GM12864 (cell line): ENCODE measurements at places on chromosomes 13 and 19.

GRCh38 chr19:18232540-18233223, 6.4 kb upstream of the PDE4C start:
- DNase-seq = no peak

DNA sequence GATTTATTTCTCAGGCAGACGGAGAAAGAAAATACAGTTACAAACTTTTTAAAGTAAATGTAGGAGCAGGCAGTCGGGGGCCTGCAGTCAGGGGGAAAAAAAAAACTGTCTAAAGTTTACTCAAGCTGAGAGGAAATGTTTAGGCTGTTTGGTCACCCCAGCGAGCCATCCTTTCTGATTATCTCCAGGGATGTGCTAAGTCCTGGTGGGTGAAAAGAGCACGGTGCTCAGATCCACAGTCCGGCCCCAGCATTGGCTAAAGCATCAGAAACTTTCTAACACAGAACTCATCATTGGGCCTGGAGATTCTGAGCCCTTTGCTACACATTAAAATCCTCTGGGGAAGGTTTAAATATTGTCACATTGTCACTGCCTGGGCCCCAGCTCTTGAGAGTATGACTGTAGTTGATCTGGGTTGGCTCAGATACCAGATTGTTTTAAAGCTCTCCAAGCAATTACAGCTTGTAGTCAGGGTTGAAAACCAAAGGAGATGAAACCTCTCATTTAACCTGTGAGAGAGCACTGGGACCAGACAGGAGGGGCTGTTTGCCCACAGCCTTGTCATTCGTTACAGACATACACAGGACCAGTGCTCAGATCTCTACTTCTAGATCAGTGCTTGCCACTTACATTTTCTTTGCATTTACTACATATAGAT, 131.1 kb upstream of the HTR2A start:
- DNase-seq = no peak

GRCh38 chr19:28429356-28429755, 783.6 kb downstream of the UQCRFS1 start:
- DNase-seq = no peak

DNA sequence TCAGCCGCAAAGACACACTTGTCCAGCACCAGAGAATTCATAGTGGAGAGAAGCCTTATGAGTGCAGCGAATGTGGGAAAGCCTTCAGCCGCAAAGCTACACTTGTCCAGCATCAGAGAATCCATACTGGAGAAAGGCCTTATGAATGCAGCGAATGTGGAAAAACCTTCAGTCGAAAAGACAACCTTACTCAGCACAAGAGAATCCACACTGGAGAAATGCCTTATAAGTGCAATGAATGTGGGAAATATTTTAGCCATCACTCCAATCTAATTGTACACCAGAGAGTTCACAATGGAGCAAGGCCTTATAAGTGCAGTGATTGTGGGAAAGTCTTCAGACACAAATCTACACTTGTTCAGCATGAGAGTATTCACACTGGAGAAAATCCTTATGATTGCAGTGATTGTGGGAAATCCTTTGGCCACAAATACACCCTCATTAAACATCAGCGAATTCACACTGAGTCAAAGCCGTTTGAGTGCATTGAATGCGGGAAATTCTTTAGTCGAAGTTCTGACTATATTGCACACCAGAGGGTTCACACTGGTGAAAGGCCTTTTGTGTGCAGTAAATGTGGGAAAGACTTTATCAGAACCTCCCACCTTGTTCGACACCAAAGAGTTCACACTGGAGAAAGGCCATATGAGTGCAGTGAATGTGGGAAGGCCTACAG, 6.8 kb downstream of the ZNF134 start:
- no peak for DNase-seq

GRCh38 chr19:42422901-42423461, 4.2 kb downstream of the LIPE start:
- no peak for DNase-seq

GRCh38 chr13:98401934-98402333, 175.0 kb downstream of the STK24 start:
- no peak for DNase-seq

DNA sequence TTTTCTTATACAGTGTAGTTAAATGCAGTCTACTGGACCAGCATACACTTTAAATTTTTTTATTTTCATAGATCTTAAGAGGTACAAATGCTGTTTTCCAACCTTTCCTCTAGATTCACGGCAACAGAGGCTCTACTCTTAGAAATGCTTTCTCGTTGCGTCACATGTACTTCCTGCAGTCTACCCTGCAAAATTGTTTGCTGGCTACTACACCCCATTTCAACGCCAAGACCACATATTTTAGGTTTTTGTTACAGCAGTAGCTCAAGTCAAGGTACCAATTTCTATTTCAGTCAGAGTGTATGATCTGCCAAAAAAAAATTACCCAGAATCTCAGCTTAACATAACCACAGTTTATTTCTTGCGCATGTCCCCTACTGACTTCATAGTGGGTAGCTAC, 94.1 kb downstream of the TNFSF13B start:
- no peak for DNase-seq

DNA sequence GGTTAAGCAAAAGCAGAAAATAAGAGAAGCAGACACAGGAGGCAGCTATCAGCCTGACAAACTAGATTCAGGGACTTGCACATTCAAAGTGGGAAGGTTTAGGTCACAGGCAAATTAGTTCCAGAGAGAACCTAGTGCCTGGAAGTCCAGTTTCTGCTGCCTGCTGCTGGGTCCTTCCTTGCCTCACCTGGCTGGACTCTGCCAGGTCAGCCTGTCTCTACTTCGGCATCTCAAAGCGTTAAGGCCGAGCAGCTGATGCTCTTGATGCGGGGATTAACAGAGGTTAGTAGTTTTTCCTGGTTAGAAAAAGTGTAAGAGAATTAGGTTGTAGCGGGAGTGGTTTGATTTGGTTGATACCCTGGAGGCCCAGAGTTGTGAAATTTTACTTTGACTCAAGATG, 52.0 kb downstream of the KLF5 start:
- DNase-seq = no peak

DNA sequence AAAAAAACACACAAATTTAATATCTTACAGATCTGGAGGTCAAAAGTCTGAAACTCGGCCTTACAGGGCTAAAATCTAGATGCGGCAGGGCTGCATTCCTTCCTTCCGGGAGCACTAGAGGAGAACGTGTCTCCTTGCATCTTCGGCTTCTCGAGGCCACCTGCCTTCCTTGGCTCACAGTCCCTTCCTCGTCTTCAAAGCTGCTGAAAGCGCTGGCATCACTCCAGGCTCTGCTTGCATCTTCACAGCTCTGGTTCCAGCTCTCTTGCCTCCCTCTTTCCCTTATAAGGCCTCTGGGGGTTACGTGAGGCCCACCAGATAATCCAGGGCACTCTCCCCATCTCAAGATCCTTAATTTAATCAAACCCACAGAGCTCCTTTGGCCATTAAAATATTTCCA, 10.5 kb downstream of the XRCC1 start:
- DNase-seq = no peak

DNA sequence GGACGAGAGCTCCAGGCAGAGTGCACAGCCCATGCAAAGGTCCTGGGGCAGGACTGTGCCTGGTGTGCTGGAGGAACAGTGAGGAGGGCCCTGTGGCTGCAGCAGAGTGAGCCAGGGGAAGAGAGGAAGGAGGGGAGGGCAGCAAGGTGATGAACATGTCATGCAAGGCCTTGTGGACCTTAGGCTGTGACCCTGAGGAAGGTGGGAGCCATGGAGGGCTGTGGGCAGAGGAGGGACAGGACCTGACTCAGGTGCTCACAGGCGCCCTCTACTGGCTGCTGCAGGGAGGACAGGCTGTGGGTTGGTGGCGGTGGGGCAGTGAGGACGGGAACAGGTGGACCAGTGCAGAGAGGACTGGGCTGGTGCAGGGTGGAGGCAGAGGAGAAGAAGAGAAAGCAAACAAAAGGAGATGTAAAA, 170.3 kb downstream of the PTPRS start:
- DNase-seq = no peak

DNA sequence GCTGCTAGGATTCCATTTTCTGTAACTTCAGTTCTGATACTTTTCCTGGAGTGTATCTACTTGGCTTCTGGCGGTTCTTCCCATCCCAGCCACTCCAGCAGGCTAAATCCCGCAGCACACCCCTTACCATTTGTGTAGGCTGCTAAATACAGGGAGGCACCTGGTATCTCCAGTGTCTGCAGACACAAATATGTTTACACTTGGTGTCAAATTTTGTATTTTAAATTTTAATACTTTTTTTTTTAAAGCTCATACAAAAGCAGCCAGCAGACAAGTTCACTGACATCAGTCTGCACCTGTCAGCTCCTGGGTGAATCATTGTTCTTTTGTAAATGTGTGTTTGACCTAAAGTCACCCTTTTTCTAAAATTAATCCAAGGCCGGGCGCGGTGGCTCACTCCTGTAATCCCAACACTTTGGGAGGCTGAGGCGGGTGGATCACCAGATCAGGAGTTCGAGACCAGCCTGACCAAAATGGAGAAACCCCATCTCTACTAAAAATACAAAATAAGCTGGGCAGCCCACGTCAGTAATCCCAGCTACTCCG, 3.4 kb upstream of the ZSCAN4 start:
- DNase-seq = no peak

GRCh38 chr19:29620931-29621351, 14.9 kb downstream of the POP4 start:
- no peak for DNase-seq

- no peak for DNase-seq
Observed at GRCh38 chr19:22945560-22945959, 57.4 kb downstream of the ZNF728 start.

GRCh38 chr19:18208098-18208951, 4.5 kb upstream of the RAB3A start:
- DNase-seq = no peak

DNA sequence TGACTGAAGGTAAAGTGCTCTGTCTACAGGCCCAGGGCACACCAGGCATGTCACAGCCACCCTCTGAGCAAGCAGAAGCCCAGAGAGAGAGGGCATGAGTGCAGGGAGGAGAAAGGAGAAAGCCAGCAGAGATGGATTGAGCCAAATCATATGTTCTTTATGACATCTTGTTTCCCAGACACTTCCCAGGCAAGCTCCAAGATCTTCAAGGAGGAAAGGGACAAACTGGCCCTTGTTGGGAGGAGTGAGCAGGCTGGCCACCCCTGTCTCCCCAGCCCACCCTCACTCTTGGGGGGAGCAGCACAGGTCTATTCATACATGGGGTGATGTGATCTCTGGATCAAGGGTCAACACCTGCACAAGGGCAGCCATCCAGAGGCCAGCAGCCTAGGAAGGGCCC, 298.8 kb downstream of the UQCRFS1 start:
- no peak for DNase-seq

DNA sequence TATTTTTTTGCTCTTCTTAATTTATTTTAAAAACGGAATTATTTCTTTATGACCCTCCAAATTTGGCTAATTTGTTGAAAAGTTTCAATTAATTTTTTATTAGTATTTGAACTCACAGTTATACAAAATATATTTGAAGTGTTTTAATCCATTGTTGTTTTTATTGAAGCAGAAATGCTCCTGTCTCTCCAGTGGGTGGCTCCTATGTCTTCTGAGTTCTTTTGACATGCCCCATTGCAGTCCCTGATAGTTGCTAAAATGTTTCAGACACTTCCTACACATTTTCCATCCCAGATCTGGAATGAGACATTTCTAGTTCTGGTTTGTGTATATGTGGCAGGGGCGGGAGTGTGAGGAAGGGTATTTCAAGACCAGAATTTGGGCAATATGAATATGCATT, 579.4 kb upstream of the PRR20A start:
- no peak for DNase-seq
